ENCODE measurements at places on chromosomes 1 and 21. TPM values are rescaled to one million over a fixed set of nuclear protein-coding genes. Genes with fewer than 3 reads are reported as not detected.

Gene CASP9
- 2.3 TPM for total RNA-seq

Gene LCE1E
- not detected for total RNA-seq

Gene DTL
- total RNA-seq, result 2.7 TPM

Gene OR2L3
- total RNA-seq, result 1.2 TPM

Gene SYPL2
- not detected for total RNA-seq

GRCh38 chr1:183159960-183160359 is 26.1 kb upstream of the LAMC2 start:
- no peak for DNase-seq

GRCh38 chr1:215118081-215118480 is 35.5 kb downstream of the KCNK2 start:
- DNase-seq, result no peak

- no peak for DNase-seq
Measured at GRCh38 chr1:31755197-31755611, 8.9 kb downstream of the ADGRB2 start.

DNA sequence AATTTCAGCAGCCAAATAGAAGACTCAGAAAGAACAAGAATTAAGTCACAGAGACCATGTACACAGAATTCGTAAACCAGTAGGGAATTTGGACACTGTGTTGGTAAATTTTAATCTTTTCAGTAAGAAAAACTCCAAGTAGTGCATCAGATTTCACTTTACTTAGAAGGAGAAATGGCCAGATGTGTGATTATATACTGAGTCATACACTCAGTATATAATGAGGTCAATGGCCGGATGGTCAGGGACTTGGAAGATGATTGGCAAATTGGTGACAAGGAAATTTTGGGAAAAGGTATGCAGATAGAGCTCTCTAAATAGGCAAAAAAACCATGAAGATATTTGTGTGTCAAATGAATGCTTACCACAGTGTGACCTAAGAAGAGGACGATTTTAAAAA is 399.8 kb upstream of the LRRC7 start:
- DNase-seq, result no peak

DNA sequence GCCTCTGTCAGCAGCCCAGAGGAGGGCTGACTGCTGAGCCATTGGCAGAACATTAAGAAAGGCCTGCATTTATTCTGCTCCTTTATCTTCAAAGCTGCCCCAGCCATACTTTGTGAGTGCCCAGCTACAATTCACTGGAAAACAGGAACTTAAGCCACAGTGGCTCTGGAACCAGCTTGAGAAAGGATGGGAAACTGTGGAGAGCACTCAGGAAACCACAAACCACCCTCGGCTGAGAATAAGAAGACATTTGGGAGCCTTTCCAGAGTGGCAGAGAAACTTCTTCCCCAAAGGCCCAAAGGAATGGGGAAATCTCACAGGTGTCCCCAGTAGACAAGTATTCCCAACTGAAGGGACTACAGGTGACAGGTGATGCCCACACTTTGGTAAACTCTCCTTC is 1.8 kb downstream of the LAMB3 start:
- no peak for DNase-seq

GRCh38 chr1:210296682-210297081 is 32.0 kb upstream of the HHAT start:
- no peak for DNase-seq

GRCh38 chr1:2391931-2392509 is 379 bp downstream of the RER1 start:
- DNase-seq, result no peak

GRCh38 chr1:28056129-28056925 is 32.1 kb downstream of the EYA3 start:
- no peak for DNase-seq

- DNase-seq, result no peak
Measured at GRCh38 chr1:67579623-67580394, 105.2 kb upstream of the GADD45A start.

GRCh38 chr1:17862121-17862520 is 107.0 kb downstream of the ACTL8 start:
- DNase-seq, result no peak

DNA sequence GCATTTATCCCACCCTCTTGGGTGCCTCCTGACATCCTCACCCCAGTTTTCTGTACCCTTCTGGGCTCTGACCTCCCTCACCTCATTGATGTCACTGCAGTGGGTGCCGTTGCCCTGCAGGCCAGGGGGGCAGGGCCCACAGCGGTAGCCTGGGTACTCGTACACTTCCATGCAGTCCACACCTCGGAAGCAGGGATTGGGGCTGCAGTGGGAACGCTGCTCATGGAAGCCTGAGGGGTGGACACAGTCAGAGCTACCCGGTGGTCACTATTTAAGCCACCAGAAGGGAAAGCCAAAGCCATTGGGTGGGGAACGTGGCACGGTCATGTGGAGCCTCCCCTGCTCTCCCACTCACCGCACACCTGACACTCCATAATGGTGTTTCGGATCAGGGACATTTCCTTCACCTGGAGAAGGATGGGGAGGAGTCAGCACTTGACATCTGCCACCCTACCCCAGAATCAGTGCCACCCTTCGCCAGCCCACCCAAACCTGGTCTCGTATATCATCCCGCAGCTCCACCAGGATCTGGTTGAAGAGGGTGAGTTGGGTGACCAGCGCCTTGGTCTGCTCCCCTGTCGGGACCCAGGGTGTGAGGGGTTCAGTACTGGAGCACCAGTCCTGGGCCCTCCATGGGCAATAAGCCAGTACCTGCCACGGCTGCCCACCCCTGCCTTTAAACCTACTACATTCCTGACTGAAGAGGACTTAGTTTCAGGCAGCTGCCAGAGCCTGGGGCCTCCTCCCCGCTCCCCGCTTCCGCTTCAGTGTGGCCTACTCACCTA is 4.8 kb downstream of the THBS3 start:
- DNase-seq, result no peak

DNA sequence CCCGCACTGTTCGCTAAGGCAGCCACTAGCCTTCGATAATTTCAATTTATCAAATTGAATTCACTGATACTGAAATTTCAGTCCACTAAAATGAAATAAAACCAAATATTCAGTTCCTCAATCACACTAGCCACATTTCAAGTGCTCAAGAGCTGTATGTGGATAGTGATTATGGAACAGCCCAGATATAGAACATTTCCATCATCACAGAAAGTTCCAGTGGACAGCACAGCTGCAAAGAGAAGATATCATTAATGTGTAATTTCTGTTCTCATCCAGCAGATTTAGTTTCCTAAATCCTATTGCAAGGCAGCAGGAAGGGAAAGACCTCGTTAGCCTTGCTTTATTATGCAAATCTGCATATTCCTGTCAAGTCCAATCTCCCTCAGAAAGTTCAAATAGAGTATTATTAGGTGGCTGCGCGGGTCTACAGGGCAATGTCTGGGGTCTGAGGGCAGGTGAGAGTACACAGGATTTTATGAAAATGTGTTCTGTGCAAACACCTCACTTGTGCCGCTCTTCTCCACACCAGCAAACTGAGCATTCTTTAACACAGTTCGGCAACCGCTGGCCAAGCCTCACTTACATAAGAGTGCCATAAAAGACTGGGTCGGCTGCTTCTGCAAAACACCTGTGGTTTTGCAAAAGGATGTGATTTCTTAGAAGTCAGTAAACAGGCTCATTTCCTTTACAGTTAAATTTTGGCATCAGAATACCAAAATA is 22.4 kb downstream of the CAPZB start:
- DNase-seq, result no peak

GRCh38 chr1:55141295-55141893 is 73.8 kb downstream of the USP24 start:
- no peak for DNase-seq

- no peak for DNase-seq
Measured at GRCh38 chr1:8145545-8146202, 119.6 kb upstream of the ERRFI1 start.

DNA sequence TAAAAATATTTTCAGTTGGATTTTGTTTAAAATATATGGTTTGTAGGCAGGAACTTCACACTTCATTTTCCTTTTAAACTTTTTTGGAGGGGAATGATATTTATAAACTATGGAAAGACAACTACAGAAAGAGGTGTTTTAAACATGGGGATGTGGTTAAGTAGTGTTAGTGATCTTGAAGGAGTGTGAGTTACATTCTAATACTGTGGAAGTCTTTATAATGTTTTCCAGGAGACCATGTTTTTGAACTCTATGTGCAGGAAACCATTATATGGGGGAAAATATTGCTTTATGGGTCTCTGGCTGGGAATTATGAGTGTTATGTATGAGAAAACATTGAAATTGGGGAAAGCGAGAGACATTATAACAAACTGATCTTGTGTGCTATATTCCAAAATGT is 35.8 kb upstream of the COL24A1 start:
- DNase-seq, result no peak

DNA sequence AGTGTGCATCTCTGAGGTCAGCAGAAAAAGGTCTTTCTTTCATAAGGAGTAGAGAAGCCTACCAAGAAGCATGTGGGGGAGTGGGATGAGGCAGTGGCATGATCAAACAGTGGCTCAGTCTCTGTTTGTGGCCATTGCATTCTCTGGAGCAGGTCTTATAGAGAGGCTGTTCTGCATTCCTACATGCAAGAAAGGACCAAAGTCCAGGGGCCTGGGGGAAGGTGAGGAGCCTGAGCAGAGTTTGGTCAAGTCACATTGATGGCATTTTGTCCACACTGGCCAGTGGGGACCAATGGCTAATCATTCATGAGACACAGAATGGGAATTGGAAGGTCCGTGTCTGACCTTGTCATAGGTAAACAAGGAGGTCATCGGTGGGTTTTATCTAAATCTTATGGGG is 25.4 kb downstream of the MAP10 start:
- no peak for DNase-seq

DNA sequence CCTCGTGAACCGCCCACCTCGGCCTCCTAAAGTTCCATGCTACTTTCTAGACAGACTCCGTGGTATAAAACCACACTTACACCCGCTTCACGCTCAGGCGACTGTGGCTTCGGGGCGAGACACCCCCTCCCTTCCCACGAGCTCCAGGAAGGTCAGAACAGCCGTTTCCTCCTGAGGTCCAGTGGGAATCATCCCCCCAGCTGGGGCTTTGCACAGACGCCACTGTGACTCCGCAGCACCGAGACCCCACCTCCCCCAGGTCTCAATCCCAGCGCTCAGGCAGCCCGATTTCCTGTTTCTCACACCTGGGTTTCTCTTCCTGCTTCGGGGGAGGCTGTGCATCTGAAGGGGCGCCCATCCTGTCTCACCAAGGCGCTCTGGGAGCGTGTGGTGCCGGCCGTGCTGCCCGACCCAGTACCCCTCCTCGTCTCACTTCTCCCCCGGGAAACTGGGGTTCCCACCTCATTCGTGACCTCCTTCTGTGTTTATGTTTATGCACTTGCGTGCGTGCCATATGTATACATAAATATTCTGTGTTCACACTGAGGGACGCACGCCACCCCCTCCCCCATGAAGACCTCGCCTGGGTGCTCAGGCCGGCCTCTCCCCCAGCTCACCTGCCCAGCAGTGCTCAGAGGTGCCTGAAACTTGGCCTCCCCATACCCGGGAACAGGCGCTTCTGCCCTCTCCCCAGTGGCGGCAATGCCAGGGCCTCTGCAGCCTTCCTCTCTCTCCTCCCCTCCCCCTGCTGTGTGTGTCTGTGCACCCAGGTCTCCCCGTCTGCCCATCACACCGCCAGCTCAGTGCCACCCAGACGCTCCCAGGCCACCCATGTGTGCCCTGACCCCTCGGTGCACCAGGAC is 14.6 kb downstream of the SLC35E2B start:
- no peak for DNase-seq

DNA sequence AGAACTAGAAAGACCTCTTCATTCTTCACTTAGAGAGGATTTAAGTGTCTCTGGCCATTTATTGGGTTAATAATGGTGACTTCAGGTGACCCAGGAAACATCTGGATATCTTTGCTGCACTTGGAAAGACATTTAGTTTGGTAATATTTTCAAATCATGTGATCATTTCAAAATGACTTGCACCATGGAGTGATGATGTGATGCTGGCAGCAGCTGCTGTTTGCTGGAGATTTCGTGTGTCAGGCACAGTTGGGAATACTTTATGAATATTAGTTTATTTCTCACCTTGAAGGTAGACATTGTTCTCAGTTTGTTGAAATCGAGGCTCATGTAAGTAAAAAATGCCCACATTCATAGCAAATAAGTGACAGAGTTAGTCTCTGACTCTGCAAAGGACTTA is 236.0 kb downstream of the DISC1 start:
- no peak for DNase-seq

- no peak for DNase-seq
Measured at GRCh38 chr1:3022511-3022973, 1.3 kb downstream of the ACTRT2 start.

- peak; percentile 31 for DNase-seq
Measured at GRCh38 chr1:203117611-203118575, 9.6 kb upstream of the ADORA1 start.

DNA sequence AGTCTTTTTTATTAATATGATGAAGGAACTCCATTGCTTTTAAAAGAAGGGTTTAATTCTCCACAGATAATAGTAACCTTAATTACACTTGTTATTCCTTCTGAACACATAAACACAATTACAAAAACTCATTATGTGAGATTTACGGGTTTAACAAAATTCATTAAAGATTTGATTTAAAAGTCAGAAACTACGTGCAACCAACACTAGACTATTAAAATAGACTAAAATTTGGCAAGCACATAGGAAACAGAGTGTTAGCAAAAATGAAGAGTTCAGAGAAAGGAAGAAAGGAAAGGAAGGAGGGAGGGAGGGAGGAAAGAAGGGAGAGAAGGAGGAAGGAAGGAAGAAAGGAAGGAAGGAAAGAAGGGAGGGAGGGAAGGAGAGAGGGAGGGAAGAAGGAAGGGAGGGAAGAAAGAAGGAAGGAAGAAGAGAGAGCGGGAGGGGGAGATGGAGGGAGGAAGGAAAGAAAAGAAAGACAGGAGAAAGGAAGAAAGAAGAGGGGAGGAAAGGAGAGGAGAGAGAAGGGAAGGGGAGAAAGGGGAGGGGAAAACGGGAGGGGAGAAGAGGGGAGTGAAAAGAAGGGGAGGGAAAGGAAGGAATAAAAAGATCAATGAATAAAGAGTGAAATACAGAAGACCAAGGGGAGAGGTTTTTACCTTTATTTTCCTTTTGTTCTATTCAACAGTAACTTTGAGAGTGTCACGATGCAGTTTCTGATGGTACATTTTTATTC is 123.4 kb upstream of the LYPLAL1 start:
- no peak for DNase-seq

All from occipital lobe (tissue), 3 donors.